Cortex of kidney (tissue), 1 donor: ENCODE measurements at places on chromosomes 1 and 21.

DNA sequence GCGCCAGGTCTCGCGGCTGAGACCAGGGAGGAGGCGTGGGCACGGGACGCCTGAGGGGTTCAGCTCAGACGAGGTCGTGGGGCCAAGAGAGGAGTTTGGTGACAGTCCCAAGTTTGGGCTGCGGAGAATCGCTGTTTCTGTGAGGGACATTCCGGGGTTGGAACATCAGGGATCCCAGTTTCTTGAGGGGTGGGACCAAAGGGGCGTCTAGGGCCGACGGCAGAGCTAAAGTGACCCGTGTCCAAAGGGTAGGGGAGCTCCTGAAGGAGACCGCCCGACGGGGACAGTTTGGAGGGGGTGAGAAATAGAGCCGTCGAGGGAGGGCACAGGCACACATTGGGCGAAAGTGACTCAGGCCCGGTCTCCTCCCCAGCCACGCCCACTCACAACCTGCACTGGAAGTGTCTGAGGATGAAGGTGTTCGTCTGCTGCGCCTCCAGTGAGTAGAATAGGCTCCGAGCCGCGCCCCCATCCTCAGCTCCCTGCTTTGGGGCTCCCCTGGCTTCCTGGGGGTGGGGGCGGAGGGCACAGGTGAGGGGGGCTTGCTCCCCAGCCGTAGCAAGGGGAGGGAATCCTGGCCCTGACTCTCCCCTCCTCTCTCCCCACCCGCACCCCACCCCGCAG lies 7.0 kb downstream of the EFNA3 start:
- no peak for DNase-seq

GRCh38 chr1:10181154-10181553 lies 29.2 kb upstream of the KIF1B start:
- DNase-seq = no peak

GRCh38 chr1:23102289-23102688 lies 66.4 kb downstream of the LUZP1 start:
- DNase-seq = no peak

DNA sequence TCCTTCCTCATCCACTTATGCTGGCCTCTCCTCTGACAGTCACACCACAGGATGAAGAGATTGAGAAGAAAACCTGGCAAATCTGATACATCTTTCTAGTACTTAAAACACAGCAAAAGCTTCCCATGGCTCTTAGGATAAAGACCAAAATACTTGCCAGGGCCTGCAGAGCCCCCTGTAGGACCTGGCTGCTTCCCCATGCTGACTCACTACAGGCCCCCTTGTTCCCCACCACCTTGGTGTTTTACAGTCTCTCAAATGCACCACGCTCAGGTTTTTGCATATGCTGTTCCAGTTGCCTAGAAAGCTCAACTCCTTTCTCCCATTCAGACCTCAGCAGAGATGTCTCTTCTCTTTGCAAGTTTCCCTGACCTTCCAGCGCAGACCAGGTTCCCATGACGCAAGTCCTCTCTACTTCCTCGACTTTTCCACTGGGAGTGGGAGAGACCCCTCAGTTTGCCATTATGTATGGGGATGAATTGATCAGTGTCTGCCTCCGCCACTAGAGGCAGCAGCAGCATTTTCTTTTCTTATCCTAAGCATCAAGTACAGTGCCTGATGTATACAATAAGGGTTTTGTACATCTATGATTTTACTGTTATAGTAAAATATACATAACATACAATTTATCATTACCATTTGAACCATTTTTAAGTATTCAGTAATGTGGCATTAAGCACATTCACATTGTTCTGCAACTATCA lies 113.8 kb upstream of the C8B start:
- DNase-seq = no peak

DNA sequence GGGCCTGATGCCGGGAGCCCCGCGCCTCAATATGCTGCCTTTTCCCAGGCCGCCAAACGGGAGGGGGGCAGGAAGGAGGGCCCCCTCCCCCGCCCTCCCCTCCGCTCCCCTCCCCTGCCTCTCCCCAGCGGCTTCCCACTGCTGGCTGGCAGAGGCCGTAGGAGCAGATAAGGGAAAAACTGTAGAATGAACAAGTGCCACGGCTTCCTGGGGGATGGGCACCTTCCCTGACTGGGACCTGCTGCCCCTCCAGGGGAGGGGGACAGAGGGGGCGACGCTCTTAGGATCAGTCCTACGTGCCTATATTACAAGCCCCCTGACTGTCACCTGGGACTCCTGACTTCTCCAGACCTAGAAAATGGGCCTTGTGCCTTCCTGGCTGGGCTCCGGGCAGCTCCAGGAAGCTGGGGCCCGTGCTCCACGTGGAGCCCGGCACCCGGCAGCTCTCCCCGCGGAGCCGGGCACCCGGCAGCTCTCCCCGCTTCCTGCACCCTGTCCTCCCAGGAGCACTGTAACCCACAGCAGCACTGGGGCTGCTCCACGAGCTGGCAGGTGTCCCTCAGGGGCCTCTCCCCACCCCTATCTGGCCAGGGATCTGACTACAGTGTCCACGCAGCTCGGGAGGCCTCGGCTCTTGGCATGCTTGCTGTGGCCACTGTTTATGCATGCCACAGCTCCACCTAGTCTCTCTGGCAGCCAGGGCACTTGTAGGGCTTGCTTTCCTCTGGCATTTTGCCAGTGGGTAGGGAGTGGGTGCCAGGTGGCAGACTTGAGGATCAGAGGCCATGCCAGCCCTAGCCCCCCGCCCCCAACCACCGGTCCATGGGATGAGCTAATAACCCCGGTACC lies 674 bp upstream of the HES5 start:
- no peak for DNase-seq

- no peak for DNase-seq
Observed at GRCh38 chr21:35170244-35170643, 121.1 kb upstream of the RUNX1 start.

- no peak for DNase-seq
Observed at GRCh38 chr1:119885903-119886783, 10.2 kb downstream of the ADAM30 start.

- no peak for DNase-seq
Observed at GRCh38 chr1:173894189-173894588, 22.9 kb downstream of the SERPINC1 start.

DNA sequence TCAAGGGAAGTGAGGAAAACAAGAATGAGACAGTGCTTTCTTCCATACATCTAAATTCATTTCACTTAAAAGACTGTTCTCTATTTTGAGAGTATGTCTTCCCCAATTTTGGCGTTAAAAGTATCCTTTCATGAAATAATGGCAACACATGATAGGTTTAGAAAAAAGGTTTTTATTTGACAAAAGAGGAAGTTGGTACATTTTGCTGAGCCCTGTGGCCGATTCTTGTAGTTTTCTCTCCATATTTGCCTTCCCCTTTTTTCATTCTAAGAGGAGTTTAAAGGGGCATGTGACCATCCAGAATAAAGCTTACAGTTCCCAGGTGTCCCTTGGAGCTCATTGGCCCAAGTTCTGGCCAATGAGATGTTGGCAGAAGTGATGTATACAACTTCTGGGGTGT lies 140.4 kb upstream of the KCNE2 start:
- DNase-seq = no peak

DNA sequence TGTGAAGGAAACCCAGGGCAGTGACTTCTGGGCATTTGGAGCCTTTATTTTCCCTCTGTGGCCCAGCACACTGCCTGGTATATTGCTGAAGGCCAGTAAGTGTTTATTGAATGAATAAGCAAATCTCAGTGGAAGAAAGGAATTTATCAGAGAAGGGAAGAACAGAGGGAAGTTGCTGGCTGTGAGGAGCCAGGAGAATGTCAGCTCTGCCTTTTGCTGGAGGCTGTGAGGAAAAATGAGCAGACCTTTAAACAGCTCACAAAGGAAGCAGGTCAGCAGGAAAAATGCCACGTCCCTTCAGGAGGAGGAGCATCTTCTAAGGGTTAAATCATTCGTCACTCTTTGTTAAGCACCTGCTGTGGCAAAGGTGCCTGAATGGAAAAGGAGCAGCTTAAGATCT lies 75.9 kb downstream of the GIPC2 start:
- no peak for DNase-seq

GRCh38 chr1:155105604-155106011 lies 22.1 kb upstream of the EFNA1 start:
- no peak for DNase-seq

GRCh38 chr1:227845519-227845918 lies 30.0 kb downstream of the PRSS38 start:
- DNase-seq = no peak

DNA sequence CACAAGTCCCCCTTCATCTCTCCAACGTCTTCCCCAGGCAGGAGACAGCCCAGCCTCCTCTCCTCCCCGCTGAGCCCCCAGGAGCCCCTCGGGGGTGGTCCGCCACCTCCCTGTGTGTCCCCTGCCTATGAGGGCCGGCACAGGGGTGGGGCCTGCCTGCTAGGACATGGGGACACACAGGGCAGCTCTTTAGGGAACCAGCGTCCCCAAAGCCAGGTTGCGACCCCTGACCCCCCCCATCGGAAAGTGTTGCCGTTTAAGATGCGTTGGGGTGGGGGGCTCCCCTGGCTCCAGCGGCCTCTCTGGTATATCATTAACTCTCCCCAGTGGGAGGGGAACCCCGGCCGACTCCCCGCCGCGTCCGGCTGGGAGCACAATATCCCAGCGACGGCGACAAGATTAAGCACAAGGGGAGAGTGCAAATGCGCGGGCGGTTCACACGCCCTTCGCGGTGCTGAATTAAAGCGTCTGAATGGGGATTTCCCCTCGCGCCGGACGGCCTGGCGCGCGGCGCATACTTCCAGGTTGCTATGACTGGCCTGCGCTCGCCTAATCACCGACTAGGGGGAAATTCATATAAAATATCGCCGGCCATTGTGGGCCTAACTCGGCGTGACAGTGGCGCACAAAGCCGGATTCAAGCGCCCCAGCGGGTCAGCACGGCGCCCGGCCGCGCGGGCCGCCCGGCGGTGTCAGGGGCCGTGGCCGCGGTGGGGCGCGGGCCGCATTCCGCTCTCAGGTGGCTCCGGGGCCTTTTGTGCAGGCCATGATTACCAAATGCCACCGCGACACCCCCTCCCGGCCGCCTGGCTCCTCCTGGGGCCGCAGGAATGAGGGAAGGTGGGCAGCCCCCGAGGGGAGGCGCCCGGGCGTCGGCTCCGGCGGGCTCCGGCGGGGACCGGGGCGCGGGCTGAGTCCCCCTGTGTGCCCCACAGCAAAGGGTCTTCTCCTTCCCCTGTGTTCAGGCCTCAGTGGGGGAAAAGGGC lies 30.9 kb downstream of the WNT3A start:
- DNase-seq = no peak

GRCh38 chr1:113125517-113125916 lies 52.5 kb downstream of the LRIG2 start:
- no peak for DNase-seq

GRCh38 chr1:203057911-203058675 lies 27.7 kb downstream of the MYOG start:
- DNase-seq = no peak

DNA sequence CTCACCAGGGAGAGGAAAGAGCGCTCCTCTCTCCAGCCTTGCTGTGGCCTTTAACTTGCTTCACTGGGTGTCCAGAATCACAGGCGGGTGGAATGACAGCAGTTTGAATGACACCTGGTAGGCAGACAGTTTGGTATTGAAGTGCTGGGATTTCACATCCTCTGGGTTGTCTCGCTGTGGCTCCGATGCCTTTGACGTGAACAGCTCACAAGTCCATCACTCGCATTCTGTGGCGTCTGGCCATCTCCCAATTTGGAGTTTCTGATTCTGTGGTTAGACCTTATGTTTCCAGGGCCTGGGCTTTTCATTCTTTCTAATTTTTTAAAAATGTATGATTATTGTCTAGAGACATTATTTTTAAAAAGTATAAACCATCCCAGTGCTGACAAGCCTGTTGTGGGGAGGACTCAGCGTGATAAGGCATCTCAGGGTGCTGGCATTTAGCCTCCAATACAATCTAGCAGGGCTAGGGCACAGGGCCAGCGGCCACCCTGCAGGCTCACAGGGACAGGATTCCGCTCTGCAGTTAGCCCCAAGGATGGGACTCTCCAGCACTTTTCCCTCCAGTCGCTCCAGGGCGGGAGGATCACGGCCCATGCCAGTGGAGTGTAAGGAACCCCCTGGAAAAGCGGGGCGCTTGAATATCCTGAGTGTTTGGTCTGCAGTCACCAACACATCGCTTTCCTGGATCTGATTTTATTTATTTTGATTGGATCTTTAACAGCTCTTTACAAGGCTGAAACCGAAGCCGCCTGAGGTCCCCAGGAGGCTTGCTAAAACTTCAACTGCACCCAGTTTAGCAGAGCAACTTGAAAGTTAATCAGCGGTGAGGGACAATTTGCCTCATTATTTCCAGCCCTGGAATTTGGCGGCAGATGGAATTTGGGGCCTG lies 178.3 kb downstream of the TRABD2B start:
- DNase-seq = no peak

DNA sequence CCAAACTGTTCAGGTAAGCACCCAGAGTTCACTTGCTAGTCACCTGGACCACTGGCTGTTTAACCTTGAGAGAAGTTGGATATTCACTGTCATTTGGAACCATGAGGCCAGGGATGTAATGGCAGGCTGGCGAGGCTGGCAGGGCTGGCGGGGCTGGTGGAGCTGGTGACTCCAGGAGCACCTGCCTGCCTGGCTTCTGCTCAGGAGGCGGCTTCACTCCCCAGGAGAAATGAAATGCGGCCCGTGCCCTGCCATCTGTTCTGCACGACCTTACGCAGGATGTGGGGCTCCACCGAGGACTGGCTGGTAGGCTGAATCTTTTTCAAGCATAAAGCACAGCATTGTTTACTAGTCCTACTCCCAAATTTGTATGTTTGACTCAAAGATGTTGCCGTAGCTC lies 22.7 kb upstream of the MX1 start:
- no peak for DNase-seq
